ENCODE measurements at places on chromosomes 12 and 14.

DNA sequence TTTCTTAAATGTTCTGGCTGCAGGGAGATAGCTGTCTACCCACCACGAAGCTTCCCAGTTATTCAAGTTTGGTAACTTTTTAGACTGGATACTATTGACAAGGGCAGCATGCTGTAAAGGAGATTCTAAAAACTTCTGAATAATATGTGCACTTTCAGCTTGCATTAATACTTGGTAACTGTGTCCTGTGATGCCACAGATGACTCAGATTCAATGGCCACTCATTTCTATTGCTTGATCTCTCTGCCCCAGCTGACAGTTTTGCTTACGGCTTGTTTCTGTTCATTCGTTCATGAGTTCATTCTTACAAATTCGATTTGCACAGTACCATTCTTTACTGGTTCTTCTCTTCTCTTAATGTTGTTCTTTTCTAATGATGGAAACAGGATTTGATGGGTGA is 142.8 kb downstream of the PELI2 start:
- no peak for DNase-seq

DNA sequence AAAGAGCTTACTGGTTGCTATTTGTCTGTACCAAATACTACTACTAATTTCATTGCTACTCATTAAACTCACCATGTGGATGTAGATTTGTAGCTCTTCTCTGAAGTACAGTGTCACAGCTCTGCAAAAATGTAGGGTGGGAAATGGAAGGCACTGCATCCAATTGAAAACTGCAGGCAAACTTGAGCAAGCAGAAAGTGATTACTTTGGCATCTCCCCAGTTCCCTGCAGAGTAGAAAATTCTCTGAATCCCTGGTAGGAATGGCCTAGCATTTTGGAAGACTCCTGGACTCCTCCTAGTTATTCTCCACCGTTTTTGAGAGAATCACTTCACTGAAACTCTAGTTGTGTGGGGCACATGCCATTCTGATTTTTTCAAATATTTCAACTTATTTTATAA is 239.1 kb downstream of the DIO2 start:
- peak; percentile 27 for DNase-seq

DNA sequence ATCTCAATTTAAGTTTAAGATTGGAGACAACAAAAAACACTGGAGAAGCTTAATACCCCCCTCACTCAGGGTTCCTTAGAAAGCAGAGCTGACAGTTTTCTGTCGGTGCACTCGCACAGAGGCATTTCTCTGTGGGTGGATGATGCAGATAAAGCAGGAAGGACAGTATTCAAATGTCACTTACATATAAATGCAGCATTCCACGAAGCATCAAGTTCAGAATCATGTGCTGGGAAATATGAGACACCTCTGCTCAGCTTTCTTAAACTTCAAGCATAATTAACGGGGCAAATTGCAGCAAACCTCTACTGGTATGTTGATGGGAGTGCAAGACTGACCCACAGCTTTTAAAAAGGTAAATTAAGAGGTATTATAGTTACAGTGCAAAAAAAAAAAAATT is 68.7 kb downstream of the DICER1 start:
- no peak for DNase-seq

- DNase-seq = peak; percentile 95
Observed at GRCh38 chr12:88471331-88472045, 108.8 kb downstream of the KITLG start.

DNA sequence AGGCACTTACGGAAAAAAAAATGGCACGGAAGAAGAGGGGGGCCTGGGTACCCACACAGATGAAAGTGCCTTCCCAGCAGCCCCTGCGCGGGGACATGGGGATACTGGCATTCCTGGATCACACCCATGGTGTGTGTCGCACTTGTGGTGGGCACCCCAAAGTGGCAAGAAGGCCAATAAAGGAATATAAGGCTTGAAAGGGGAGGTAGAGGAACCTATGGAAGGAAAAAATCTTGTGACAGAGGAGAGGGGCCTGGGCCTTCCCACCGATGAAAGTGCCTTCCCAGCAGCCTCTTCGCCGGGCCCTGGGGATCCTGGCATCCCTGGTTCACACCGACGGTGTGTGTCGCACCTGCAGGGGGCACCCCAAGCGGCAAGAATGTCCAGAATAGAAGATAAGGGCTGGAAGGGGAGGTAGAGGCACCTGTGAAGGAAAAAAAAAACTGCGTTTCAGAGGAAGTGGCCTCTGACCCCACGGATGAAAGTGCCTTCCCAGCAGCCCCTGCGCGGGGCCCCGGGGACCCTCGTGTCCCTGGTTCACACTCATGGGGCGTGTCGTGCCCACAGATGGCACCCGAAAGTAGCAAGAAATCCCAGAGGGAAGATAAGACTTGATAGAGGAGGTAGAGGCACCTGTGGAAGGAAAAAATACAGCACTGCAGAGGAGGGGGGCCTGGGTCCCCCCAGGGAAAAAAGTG is 284.0 kb downstream of the ALG10 start:
- DNase-seq = no peak

GRCh38 chr12:50157259-50157658 is 9.9 kb downstream of the CERS5 start:
- DNase-seq = no peak

DNA sequence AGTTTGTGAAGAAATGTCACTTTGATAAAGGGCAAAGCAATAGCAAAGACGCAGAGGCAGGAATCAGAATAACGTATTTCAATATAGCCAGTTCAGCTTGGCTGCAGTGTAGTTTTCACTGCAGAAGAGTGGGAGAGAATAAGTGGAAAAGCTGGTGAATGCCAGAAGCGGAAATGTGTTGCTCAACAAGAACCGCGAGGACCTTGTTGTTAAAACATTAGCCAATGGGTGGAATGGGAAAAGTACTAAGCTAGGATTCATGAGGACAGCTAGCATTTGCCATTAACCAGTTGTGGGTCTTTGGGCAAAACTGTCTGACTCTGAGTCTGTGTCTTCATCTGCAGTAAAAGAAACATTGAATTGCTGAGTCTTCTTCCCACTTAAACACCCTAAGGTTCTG is 292.9 kb upstream of the GRIP1 start:
- no peak for DNase-seq

DNA sequence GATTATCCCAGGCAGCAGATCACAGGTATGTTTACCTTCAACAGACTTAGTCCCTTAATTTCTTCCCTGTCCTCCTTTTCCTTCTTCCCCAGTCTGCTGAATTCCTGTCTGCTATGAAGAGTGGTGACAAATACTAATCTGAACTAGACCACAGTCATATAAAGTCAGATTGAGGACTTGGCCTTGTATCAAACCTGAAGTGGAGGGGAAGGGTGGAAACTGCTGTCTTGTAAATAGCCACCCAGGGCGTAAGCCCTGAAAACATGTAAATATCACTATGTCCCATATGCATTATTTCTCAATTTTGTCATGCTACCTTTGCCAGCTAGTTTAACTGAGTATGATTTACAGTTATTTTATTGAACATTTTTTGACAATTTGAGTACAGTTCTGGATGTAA is 368.0 kb downstream of the CCDC91 start:
- DNase-seq = no peak

DNA sequence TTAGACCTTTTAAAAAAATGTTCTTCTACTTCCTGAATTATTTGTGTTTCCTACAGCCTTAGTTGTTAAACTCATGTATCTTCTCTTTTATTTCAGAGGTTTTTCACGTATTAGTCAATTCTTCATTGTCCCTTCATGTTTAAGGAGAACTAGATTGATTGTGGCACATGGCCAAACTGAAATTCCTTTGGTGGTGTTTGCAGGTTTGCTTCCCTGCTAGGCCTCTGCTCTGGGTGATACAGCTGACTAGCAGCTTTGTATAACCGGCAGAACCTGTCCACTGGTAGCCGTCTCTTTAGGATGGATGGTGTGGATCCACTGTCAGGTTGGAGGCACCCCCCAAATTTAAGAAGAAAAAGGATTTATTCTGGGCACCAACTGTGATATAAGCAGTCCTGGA is 262.1 kb downstream of the FBXL14 start:
- no peak for DNase-seq

GRCh38 chr12:109591041-109591440 is 17.4 kb downstream of the MVK start:
- no peak for DNase-seq

DNA sequence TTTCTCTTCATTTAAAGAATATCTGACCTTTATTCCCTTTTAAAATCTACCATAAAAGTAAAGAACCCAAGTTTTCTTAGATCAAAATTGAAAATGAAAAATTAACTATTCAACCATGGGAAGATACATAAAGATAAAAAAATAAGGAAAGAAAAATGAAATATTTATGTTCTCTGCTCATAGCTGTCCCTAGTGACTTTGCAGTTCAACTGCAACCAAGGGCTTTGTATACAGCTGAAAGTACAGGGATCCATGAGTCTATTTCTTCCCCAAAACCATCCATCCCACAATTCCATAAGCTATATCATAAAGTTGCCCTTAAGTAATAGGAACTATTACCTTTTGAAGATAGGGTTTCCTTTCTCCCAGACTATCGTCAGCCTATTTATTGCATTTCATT is 113.1 kb downstream of the ITPR2 start:
- no peak for DNase-seq

DNA sequence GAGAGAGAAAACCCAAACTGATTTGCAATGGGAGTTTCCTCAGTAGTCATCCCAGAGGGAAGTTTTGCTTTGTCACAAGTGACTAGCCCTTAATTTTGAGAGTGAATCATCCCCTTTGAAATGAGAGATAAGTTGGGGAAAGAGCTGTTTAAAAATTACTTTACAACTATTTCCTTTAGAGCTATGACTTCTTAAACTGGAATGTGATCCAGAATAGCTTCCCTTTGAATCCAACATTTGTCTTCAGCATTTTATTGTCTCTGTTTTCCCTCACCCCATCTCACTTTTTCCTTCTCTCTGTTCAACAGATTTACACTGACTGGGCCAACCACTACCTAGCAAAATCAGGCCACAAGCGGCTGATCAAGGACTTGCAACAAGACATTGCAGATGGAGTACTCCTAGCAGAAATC is 109.3 kb downstream of the NAV3 start:
- peak; percentile 88 for DNase-seq

GRCh38 chr14:104638927-104639450 is 34.4 kb upstream of the TMEM179 start:
- DNase-seq = no peak

DNA sequence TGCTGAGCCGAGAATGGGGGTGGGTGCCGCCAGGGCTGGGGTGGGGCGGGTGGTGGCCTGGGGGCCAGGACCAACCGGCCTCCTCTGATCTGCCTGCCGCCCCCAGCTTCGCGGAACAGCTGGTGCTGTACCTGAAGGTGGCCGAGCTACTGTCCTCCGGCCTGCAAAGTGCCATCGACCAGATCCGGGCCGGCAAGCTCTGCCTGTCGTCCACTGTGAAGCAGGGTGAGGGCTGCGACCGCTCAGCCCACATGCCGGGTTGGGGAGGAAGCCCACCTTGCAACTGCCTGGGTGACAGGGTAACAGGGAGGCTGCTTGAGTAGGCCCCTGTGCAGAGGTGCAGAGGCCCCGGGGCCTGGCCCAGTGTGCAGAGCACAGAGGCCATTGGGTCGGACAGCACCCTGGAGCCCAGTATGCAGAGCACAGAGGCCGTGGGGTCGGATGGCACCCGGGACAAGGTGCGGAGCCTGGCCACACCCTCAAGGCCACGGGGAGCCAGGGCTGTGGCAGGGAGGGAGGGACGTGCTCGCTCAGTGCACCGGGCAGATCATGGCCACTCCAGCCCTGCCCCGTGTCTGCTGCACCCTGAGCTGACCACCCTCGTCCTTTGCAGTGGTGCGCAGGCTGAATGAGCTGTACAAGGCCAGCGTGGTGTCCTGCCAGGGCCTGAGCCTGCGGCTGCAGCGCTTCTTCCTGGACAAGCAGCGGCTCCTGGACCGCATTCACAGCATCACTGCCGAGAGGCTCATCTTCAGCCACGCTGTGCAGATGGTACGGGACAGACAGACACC is 9.5 kb upstream of the PUS1 start:
- DNase-seq = no peak

- DNase-seq = no peak
Observed at GRCh38 chr12:12025799-12026386, 44.8 kb upstream of the BCL2L14 start.

- no peak for DNase-seq
Observed at GRCh38 chr14:29857551-29857950, 70.1 kb downstream of the PRKD1 start.

- DNase-seq = no peak
Observed at GRCh38 chr12:95126076-95126475, 52.7 kb upstream of the NR2C1 start.

GRCh38 chr12:62716866-62717525 is 218.0 kb downstream of the PPM1H start:
- no peak for DNase-seq

- DNase-seq = peak; percentile 78
Observed at GRCh38 chr14:104973385-104974145, 4.6 kb downstream of the AHNAK2 start.

GRCh38 chr14:76546426-76547221 is 170.7 kb downstream of the ESRRB start:
- peak; percentile 16 for DNase-seq

GRCh38 chr12:53190108-53190729 is 9.5 kb upstream of the CSAD start:
- peak; percentile 70 for DNase-seq

- DNase-seq = no peak
Observed at GRCh38 chr12:48340943-48341342, 9.8 kb downstream of the ZNF641 start.

- no peak for DNase-seq
Observed at GRCh38 chr12:6237830-6238229, 37.6 kb downstream of the CD9 start.

DNA sequence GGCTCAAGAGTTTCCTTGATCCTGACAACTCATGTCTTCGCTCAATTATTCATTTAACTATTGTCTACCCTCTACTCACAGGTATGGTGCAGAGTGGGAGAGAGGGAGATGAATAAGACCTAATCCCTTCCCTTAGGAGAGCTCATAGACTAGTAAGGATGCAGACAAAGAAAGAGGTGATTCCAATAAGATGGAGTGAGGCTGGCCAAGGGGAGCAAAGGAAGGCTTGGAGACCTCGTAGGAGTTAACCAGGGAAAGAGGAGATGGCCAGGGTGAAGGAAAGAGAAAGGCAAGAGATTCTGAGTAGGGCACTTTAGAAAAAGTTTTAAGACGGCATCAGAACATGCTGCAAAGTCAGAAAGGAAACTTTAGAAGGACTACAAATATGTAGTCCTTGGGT is 588.5 kb downstream of the VRK1 start:
- no peak for DNase-seq

DNA sequence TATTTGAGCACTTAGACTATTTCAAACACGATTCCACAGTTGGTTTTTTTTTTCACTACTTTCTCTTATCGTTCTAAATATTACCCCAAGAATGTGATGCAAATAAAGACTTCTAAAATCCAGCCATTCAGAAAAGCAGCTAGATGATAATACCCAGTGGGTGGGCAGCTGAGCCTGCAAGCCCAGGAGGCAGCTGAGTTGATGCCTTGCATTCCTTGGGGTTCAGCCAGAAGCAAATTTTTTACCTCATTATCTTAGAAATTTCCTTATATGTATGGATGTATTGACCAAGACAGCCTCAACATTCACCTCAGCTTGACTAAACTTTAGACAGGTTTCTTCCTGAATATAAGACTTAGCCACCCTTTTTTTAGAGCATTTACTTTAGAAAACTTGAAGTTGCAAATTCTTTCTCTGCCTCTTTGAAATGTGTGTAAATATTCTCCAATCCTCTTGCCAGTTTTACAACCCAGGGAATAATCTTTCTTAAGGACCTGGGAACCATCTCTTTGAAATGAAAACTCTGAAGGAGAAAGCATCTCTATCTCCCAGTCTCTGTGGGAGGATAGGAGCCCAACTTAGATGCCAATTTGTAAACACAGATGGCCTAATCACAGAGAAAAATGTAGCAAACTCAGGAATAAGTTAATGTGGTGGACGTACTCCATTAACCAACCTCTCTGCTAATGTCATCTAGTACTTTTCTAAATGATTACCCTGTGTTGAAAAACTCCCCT is 52.2 kb upstream of the ANP32D start:
- DNase-seq = no peak

- DNase-seq = peak; percentile 98
Observed at GRCh38 chr14:35336494-35337268, 44.5 kb downstream of the PSMA6 start.

Measured in fibroblast of mammary gland (primary cell).